ENCODE measurements at places on chromosomes 2 and 18. TPM values are rescaled to one million over a fixed set of nuclear protein-coding genes. Genes with fewer than 3 reads are reported as not detected.

IMPA2 gene
- total RNA-seq: 98.8 TPM

ADD2 gene
- total RNA-seq: 187 TPM

ERBB4 gene
- total RNA-seq: 1.8 TPM

EML6 gene
- total RNA-seq: 2.5 TPM

SGPP2 gene
- total RNA-seq: 0.11 TPM

DNAJC5G gene
- 0.18 TPM for total RNA-seq

DNA sequence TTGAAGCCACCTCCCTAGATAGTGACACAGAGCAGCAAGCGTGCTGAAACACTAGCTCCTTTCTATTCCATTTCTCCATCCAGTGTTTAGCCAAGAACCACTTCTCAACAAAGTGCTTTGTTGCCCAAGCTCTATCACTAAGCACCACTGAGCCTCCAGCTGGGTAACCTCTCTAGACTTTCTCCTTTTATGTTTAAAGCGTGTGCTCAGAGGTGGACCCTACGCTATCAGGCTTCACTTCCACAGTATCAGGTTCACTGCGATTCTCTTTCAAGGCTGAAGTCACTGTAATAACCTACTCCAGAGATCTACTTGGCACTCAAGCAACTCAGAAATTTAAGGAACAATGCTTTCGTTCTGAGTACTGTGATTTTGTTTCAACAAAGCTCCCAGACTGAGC is 197.9 kb downstream of the LNPK start:
- DNase-seq: no peak

- DNase-seq: no peak
These were observed 27.2 kb downstream of the TMEM177 start for GRCh38 chr2:119706221-119706620.

DNA sequence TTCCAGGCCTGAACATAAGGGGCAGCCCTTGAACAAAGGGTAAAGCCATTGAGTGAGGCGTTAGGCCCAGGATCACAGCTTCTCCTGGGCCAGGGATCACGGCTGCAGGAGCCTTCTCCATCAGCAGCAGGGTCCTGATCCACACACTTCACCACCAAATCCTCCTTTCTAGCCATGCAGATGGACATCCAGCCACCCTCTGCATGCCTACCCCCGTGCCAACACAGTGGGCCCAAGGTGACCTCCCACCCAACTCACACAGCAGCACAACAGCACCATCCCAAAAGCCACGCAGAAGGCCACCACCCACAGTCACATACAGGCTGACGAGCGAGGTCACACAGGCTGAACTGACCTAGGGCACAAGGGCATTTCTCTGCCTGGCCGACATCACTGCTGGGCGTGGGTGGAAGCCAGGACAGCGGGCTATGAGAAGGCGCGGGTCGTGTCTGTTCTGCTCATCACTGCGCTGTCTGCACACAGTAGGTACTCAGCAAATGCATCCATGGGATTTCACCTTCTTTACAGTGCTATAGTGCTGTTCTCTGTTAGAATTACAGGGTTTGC is 31.2 kb downstream of the TFCP2L1 start:
- no peak for DNase-seq

- DNase-seq: no peak
These were observed 63.9 kb downstream of the PHLPP1 start for GRCh38 chr18:62778976-62779869.

DNA sequence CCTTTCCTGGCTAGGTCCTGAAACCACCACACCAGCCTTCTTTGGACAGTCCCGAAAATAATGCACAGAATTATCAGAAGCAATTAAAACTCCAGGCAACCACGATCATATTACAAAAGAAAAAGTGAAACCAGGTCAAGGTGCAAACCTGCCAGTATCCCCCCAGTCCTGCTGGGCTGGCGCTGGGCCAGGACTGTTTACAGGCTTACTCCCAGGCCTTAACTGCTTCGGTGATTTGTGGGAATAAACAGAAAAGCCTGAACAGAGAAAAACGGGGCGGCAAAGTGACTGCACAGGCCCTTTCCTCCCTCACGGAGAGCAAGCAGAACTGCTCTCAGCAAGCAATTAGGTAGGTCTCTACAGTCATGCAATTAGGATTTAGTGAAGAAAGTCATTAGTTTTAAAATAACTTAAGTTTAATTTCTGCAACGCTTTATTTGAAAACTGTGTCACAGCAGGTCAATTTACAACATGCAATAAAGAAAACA is 1.3 kb downstream of the HDAC4 start:
- DNase-seq: no peak

- DNase-seq: no peak
These were observed 32.8 kb downstream of the MAIP1 start for GRCh38 chr2:199988151-199988550.

DNA sequence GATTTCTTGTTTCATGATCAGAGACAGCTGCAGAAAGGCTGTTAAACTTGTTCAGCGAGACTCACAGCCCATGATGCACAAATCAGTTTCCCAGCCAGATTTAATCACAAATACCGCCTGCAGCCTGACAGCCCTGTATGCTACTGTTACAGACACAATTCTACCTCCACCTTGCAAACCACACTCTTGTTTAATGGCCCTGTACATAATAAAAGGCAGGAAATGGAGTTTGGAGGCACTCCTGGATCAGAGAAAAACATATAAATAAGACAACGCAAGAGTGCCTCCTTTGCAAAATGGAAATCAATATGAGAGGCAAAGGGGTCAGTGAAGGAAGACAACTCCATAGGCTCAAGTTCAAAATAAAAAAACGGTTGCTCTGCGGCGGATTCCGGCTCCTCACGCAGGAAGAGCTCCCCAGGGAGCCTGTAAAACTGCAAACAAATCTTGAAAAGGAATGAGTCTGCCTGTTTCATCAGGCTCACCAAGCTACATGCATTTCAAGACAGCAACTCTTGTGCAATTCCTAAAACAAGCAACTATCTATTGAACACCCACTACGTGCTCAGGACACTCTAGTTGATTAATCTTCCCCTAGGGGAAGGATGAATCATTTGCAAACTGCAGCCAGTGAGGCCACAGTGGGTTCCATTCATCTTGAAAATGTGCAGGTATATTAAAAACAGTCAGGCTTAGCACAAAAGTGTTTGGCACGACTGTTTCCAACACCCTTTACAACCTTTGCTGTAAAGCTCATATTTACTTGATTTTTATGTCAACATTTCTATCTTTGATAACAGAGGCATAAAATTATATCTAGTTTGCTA is 37.5 kb downstream of the TBC1D8 start:
- peak; percentile 30 for DNase-seq

GRCh38 chr18:57029761-57030160 is 117.1 kb upstream of the BOD1L2 start:
- DNase-seq: no peak
